ENCODE measurements at places on chromosomes 13 and 19.

DNA sequence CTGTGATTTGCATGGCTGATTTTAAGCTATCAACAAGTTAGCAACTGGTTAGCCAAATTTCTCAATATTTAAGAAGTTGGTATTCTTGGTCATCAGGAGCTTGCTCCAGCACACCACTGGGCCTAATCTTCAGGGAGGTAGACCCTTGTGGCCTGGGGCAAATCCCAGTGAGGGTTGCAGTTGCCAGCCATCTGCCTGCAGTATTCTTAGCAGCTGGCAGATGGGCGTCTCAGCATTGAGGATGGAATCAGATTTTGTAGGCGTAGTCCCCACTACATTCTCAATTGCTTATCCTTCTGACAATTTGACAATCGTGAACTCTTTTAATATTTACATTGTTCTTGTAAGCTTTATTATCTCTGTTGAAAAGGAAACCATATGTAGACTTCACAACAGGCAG is 1266.2 kb downstream of the SLITRK5 start:
- DNase-seq: no peak

DNA sequence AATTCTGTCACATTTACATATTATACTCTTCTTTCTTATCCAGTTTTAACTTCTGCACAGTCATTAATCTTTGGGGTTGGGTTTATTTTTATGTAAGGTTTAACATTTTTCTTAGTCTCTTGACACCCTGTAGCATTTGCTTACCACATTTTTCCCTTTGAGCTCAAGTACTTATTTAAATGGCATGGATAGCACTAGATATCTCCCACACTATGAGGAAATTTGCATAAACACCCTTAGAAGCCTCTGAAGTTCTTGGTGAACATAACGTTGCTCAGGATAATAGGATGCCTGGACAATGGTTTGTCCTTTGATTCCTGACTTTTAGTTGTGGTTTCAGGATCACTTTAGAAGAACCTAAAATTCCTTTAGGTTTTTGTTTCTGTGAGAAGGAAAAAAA is 338.9 kb downstream of the PCDH17 start:
- DNase-seq: no peak

DNA sequence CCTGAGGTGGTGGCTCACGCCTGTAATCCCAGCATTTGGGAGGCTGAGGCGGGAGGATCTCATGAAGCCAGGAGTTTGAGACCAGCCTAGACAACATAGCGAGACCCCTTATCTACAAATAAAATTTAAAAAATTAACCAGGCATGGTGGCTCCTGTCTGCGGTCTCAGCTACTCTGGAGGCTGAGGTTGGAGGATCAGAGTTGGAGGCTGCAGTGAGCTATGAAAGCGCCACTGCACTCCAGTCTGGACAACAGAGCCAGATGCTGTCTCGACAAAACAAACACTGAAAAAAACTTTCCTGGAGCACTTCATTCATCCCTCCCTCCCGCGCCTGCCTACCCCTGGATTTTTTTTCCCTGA is 665 bp upstream of the ATG4D start:
- DNase-seq: no peak

DNA sequence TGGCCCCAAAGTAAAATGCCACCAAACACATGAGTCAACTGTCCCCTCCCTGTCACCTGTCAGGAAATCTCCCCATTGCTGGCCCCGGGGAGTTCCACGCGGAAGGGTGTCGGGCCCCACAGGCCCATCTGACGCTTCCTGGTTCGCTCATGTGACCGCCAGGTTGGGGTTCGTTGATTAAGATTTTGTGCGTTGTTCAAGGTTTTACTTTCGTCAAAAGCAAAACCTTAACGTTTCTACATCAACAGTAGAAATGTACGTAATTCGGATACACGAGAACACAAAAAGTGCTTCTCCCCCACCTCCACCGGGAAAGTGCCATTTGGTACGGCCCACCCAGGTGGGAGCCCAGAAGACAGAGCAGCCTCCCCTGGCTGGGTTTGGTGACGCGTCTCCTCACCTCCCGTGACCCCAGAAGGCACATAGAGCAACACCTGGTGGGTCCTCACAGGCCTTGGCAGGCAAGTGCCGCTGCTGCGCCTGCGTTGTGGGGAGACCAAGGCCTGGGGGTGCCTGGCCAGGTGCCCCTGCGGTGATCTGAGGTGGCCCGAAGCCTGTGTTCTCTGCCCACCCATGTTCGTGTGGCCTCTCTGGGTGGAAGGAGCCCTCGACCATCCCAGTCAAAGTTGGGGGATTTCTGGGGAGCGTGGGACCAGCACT is 161.6 kb downstream of the KDM4B start:
- peak; percentile 52 for DNase-seq

DNA sequence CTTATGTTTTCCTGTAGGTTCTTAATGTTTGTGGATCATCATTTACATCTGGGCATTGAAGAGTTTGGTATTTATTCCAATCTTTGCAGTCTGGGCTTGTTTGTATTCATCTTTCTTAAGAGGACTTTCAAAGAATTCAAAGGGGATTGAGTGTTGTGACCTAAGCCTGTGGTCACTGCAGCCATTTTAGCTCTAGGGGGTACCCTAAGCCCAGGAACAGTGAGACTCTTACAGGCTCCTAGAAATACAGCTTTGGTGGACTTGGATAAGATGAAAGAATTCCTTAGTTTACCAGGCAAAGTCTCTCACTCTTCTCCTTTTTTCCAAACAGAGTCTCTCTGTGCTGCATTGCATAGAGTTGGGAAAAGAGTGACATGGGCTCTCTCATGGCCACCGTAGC is 2539.0 kb upstream of the PCDH20 start:
- no peak for DNase-seq

- DNase-seq: no peak
Observed at GRCh38 chr19:30676990-30677679, 305.0 kb downstream of the ZNF536 start.

- peak; percentile 59 for DNase-seq
Observed at GRCh38 chr19:45087531-45087930, 5.4 kb upstream of the PPP1R37 start.

DNA sequence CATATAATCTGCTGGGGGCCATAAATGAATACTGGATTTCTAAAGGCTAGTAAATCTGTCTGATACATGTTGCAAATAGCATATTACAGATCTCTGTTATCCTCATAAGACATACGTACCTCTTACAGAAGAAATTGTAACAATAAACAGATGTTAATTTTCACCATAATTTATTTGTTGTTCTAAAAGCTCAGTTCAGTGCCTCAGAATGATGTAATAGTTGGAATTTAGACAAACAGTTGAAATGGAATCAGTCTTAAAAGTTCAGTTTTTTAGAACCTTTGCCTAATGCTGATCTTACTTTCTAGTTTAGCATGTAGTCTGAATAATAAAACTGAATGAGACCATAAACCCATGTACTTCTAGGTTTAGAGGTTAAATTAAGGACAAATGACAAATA is 43.1 kb downstream of the B3GLCT start:
- no peak for DNase-seq

DNA sequence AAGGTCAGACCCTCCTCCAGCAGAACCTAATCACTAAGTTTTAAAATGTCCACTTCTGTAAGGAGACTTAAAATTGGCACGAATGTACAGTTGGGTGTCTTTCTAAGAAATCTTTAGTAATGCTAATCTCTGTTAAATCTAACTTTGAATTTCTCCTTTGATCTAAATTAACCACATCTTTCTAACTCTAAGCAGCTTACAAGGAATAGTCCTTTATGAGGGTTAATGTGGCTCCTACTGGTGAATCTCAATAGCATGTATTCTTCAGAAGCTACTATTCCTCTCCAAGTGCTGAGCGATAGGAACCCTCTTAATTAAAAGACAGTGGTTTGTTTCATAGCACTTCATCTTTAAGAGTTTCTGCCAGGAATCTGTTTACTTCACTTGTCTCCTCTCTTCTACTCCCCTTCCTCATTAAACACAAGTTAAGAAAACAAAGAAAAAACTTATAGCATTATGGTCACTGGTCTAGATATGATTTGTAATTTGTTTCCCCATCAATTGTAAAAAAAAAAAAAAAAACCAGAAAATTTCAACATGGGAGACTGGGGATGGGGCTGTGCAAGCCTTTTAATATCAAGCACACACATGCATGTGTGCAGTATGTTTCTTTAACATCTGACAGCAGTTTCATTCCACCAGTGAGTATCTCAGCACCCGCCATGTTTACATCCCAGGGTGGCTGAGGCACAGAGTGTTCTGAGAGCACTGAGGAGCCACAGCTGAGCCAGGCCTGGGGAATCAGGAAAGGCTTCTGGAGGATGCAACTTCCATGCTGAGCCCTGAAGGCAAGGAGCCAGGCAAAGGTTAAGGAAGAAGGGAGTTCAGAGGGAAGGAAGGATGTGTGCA is 57.7 kb downstream of the ATP7B start:
- no peak for DNase-seq

DNA sequence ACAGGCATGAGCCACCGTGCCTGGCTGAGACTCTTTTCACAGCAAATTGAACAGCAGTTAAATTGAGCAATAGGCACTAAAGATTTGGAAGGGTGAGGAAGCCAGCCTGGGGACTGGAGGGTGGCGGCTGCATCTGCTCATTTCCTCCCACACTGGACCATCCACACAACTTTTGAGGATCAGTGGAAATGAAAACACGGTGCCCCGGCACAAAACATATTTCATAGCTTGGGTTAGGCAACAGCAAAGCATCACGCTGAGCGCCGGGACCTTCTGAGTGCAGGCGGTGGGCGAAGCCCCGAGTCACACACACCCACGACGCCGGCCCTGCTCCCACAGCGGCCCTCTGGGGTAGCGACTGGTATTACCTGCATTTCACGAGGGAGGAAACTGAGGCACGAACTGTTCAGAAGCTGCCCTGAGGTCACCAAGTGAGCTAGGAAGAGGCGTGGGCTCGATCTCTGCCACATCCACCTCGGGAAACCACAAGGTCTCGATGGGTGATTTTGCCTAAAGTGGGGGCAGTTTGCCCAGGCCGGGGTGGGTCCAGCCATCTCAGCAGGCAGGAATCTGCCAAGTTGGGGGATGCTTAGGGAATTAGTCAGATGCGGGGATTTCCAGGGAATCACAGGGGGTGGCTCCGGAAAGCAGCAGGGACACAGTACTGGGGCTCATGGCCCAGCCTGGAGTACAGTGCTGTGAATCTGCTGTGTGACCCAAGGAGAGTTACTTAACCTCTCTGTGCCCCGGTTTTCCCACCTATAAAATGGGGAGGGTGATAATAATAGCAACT is 3.5 kb upstream of the SBNO2 start:
- no peak for DNase-seq

DNA sequence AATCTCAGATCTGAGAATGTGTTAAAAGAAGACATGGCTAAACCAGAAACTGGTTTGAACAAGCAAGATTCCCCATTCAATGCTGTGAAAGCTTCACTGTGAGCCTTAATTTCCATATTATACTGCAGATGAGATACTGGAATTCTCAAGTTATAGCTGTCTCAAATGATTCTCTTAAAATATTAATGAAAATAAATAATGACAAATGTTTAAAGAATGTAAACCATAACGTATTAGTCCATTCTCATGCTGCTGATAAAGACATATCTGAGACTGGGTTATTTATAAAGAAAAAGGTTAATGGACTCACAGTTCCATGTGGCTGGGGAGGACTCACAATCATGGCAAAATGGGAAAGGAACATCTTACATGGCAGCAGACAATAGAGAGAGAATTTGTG is 667.8 kb downstream of the SLITRK1 start:
- DNase-seq: no peak

GRCh38 chr13:48160606-48161278 is 65.8 kb upstream of the MED4 start:
- no peak for DNase-seq

GRCh38 chr19:40147693-40148347 is 43.4 kb upstream of the MAP3K10 start:
- DNase-seq: no peak

DNA sequence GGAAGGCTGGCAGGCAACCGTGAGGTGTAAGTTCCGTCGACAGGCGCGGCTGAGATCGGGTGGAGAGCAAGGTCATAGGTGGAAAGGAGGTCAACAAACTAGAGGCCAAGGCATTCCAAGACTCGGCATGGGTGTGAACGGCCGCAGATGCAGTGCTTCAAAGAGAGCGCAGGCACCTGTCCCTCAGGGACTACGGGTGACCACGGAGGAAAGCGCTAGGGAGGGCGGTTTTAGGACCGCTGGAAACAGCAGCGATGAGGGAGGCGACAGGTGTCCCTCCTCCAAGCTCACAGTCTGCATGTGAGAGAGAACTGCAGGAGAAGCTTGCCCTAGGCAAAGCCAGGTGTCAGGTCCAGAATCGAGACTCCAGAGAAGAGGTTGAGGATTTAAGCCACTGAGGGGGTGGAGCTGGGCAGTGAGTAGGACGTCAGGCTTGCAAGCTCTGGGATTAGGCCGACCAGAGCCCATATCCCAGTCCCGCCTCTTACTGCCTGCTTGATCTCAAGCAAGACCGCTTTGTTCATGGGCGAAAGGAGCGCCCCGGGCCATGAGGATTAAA is 1.6 kb upstream of the MLNR start:
- DNase-seq: no peak

- DNase-seq: no peak
Observed at GRCh38 chr19:48746738-48747575, at the start of gene IZUMO1. TSS of gene IZUMO1 (minus strand) at chr19:48746909. CDS start at chr19:48745859, 1,050 bp downstream.

GRCh38 chr19:38849860-38850435 is at the start of gene HNRNPL:
TSS of gene HNRNPL (minus strand) at chr19:38849986. CDS start at chr19:38849966, 20 bp downstream.
- DNase-seq: peak; percentile 99

GRCh38 chr13:28609381-28609780 is 49.5 kb upstream of the POMP start:
- no peak for DNase-seq

GRCh38 chr13:73622381-73622780 is 511.8 kb downstream of the KLF12 start:
- no peak for DNase-seq

DNA sequence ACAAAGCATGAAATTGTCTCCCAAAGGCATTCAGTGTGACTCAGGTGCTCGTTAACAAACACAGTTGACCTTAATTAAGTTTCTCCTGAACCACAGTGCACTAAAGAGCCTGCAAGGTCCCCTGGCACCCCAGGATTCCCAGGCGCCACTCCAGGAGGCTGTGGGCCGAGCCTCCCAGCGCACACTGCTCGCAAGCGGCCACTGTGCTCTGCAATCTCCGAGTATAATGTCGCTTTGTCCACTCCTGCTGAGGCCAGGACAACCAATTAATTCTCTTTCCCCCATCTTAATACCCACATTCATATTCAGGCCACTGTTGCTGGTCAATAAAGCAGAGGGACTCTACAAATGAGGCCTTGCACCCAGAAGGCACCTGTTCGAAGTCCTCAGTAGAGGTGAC is 8.8 kb downstream of the RAB20 start:
- no peak for DNase-seq
